PC-9 (cell line): ENCODE measurements at places on chromosomes 4 and X. TPM values are rescaled to one million over a fixed set of nuclear protein-coding genes. Genes with fewer than 3 reads are reported as not detected.
A peak's percentile ranks its signal among the peaks of the same experiment; 100 is the strongest.

- DNase-seq: no peak
- H3K27me3 ChIP-seq: no peaks in the 10 kb centered on the region
- no peaks in the 10 kb centered on the region for H3K36me3 ChIP-seq
- H3K4me3 ChIP-seq: no peak overlapping the region
- 0 out of 2 replicates have a peak, but pooled peaks cover 7% of the 10 kb centered on the region for H3K4me1 ChIP-seq
These were observed 231.4 kb upstream of the GPC4 start for GRCh38 chrX:133646719-133647116.

The ZNF595 gene
- 9.3 and 10.9 TPM in 2 replicates for total RNA-seq

GRCh38 chr4:69727426-69727825 lies 33.0 kb downstream of the SULT1B1 start:
- H3K36me3 ChIP-seq: no peaks in the 10 kb centered on the region
- DNase-seq: no peak
- no peak overlapping the region for H3K27ac ChIP-seq
- no peaks in the 10 kb centered on the region for H3K4me1 ChIP-seq
- H3K27me3 ChIP-seq: no peaks in the 10 kb centered on the region

DNA sequence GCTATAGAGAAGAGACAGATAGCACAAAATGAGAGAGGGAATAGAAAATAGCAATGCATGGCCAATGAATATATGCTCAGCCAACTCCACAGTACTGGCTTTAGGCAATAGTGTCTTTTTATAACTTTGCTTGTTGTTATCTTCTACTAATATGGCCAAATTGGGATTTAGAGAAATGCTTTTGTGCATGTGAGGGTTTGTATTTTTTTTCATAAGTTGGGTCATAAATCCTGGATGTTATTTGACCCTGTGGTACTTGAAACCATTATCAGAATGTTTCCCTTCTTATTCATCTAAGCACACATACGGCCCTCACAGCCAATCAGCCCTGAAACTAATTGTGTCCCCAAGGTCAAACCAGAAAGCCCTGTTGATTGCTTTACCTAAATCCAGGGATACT lies 35.2 kb upstream of the LPAR4 start:
- no peaks in the 10 kb centered on the region for H3K36me3 ChIP-seq
- no peak for DNase-seq
- H3K27ac ChIP-seq: no peak overlapping the region
- H3K4me3 ChIP-seq: no peak overlapping the region

DNA sequence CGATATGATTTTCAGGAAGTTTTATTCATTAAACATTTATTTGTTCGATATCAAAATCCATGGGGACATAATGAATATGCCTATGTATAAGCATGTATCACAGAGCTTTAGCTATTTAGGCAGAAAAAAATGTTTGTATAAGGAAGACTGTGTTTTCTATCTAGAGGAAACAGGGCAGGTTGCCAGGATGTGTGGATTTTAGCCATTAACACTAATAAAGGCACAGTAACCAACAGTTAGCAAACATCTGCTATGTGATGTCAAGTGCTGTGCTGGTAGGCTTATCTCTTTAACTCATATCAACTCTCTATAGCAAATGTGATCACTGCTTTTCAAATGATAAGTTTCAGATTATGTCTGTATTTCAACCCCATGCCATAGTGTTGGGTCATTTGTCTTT lies 708.9 kb upstream of the HS3ST1 start:
- no peak overlapping the region for H3K4me3 ChIP-seq
- no peaks in the 10 kb centered on the region for H3K36me3 ChIP-seq
- H3K4me1 ChIP-seq: no peaks in the 10 kb centered on the region
- H3K27ac ChIP-seq: no peak overlapping the region

DNA sequence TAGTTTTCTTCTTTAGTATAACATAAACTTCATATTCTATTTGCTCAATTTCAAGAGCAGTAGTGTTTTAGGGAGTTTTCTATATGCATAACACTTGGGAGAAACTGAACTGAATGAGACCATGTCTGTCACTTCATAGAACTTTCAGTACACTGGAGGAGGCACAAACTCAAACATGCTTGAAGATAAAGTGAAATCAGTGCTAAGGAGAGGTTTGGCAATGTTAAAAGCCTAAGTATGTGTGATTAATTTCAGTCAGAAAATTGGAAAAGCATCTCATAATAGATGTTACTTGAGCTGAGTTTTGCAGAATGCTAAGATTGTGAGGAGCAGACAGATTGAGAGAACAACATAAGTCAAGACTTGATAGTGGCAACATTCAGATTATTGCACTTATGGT lies 411.2 kb upstream of the HS3ST1 start:
- no peaks in the 10 kb centered on the region for H3K27me3 ChIP-seq
- no peak overlapping the region for H3K27ac ChIP-seq
- H3K4me1 ChIP-seq: no peaks in the 10 kb centered on the region

- H3K27me3 ChIP-seq: no peaks in the 10 kb centered on the region
- H3K4me3 ChIP-seq: no peak overlapping the region
- DNase-seq: no peak
- H3K36me3 ChIP-seq: no peaks in the 10 kb centered on the region; the same call in 1 of the 2 replicates
- no peaks in the 10 kb centered on the region for H3K4me1 ChIP-seq
These were observed 278.3 kb downstream of the INPP4B start for GRCh38 chr4:142567620-142568451.

DNA sequence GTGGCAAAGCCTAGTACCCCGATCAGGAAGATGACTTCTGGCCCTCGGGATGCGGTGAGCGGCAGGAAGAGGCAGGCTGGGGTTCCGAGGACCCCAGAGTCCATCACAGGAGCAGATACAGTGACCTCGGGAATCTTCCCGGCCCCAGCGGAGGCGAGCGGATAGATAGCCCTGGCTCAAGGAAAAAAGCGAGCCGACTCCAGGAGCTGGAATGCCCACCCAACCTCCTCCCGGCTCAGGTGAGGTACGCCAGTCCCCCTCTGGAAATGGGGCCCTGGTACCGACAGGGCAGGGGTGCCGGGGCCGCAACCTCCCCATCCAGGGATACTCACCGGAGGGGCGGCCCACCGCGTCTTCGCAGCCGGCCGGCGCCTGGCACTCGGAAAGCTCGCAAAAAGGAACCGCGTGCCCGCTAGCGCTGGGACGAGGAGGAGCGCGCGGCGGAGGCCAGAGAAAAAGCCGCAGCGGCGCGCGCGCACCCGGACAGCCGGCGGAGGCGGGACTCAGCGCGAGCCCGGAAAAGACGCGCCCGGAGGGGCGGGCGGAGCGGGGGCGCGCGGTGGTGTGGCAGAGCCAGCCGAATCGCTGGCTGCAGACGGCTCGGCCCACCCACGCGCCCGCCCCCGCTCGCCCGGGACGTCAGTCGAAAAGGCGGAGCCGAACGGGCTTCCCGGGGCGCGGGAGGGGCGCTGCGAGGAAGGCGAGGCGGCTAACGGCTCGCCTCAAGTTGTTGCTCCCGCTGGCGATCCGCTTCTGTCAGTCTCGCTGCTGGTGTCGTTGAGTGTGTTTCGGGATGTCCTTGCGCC lies at the start of gene ACSL4:
Gene ACSL4, minus strand, starts transcription at position 451 of the 806 bp plus-strand sequence. CDS start 49,894 bp downstream, outside the sequence.
- peak within 1 kb of the TSS; percentile 47 for H3K27ac ChIP-seq
- H3K4me1 ChIP-seq: peaks cover 21% of the 10 kb centered on the region
- peak within 1 kb of the TSS; percentile 94 for H3K4me3 ChIP-seq

DNA sequence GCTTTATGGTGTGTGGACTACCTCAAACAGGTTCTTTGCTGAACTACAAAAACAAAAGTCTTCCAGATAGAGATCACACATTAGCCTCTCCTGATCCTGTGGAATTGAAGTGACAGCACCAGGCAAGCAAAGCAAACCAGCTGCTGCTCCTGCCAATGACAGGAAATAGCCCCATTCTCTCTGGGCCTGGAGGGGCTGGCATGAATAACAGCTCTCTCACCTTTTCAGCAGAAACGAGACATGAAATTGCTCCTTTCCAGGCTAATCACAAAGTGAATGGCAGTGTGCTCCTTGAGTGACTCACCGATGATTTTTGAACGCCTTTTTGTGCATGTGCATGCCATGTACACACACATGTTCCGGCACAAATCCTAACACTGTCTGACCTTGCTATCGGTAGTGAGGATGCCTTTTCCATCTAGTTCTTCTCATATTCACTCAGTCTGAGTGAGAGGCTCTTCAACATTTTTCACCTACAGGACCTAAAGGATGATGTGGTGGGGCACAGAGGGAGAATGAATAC lies 24.4 kb downstream of the MFAP3L start:
- H3K4me1 ChIP-seq: peaks cover 7% of the 10 kb centered on the region
- no peak overlapping the region for H3K4me3 ChIP-seq
- no peak overlapping the region for H3K27ac ChIP-seq
- H3K36me3 ChIP-seq: no peaks in the 10 kb centered on the region
- no peaks in the 10 kb centered on the region for H3K27me3 ChIP-seq
- no peak for DNase-seq

DNA sequence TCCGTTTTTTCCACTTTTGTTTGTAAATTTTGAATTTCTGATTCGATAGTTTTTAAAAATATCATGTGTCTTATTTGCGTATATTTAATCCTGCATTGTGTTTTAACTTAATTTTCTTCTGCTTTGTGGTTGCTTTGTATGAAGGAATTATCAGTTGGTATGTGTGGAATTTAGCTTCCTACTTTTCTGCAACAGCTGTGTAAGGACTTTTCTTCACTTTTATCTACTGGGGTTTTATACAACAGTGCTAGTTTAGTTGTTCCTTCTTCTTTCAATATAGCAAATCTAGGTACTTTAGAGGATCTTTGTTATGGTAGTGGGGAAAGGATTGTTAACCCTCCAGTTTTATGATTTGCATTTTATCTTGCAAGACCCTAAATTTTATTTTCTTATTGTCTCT lies 410.3 kb downstream of the CCSER1 start:
- no peak overlapping the region for H3K4me3 ChIP-seq
- no peak overlapping the region for H3K27ac ChIP-seq
- H3K4me1 ChIP-seq: no peaks in the 10 kb centered on the region
- no peaks in the 10 kb centered on the region for H3K27me3 ChIP-seq
- DNase-seq: no peak

The GPC3 gene
- total RNA-seq: not detected in 2 replicates

DNA sequence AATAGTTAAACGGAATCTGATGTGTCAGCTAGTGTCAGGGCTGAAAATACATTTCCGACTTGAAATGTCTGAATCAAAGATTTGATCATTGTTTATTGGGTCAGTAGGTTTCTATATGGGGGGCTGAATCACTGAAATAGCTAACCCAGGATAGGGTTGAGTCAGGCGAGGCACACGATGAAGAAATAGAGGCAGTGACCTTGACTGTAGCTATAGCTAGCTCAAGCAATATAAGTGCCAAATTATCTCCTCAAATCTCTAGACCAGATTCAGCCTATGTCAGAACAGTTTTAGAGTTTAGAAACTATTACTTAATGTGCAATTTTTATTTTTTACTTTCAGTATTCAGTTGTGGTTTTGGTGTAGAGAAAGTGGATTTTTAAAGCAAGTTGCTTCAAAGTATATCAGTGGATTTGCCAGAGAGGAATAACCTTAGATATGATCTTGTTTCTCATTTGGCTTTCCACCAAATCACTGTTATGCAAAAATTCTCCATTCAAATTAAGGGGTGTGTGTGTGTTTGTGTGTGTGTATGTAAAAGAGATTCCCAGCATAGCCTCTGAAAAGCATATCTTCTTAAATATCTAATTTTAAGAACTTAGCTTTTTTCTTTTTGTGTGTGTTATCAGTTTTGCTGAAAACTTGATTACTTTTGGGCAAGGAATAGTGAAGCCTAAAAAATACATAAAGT lies 100.3 kb upstream of the RPL34 start:
- H3K4me1 ChIP-seq: no peaks in the 10 kb centered on the region
- H3K4me3 ChIP-seq: no peak overlapping the region
- no peak overlapping the region for H3K27ac ChIP-seq
- DNase-seq: no peak

DNA sequence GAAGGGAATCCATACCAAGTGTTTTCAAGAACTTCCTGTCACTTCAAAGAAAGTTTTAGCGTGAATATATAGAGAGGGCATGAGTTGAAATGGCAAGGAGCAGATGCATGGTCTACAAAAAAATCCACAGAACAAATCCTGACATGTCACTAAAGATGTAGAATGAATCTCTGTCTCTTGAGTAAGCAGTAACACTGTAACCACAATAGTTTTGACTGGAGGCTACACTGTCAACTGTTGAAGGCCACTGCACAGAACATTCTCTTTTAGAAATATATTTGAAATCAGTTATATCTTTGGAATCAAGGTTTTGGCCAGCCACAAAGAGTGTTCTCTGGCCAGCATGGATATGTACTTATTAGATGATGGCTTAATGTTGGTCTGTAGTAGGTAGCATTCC lies 83.8 kb downstream of the VCX3B start:
- no peaks in the 10 kb centered on the region for H3K4me1 ChIP-seq
- H3K36me3 ChIP-seq: no peaks in the 10 kb centered on the region
- DNase-seq: no peak
- no peak overlapping the region for H3K27ac ChIP-seq
- H3K4me3 ChIP-seq: no peak overlapping the region

The F8A2 gene
- total RNA-seq: 13.5 TPM in 1 of 2 replicates, not detected in the other

DNA sequence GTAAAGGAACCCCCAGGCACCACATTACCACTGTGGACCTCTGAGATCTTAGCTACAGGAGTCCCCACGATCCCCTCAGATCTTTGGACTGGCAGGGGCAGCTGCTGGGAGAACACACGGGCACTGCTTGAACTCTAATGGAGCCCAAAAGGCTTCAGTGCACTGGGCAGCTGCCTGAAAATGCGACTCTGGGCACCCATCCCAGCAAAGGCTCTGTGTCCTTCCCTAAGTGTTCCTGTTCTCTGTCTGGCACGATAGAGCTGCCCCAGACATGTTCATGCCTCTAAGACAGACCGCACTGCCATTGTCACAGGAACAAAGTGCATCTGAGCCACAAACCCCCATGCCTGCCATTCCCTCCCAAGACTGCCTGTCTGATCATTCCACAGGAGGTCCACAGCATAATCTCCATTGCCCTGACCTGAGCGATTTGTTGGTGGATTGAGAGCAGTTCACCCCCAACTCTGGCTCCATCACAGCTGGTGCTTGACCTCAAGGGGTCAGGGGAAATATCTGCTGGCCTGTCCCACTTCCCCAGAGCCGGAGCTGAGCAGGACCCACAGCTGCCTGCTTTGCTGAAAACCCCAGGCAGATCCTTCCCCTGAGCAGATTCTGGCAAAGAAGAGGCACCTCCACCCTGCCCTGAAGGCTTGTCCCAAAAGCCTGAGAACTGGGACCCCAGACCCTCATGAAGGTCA lies 436.0 kb upstream of the INTU start:
- H3K27me3 ChIP-seq: no peaks in the 10 kb centered on the region
- DNase-seq: no peak
- no peaks in the 10 kb centered on the region for H3K4me1 ChIP-seq
- no peaks in the 10 kb centered on the region for H3K36me3 ChIP-seq
- no peak overlapping the region for H3K4me3 ChIP-seq

GRCh38 chrX:18992829-18993228 lies 8.9 kb upstream of the PHKA2 start:
- H3K27ac ChIP-seq: no peak overlapping the region
- H3K36me3 ChIP-seq: no peaks in the 10 kb centered on the region
- DNase-seq: no peak
- H3K4me3 ChIP-seq: no peak overlapping the region

DNA sequence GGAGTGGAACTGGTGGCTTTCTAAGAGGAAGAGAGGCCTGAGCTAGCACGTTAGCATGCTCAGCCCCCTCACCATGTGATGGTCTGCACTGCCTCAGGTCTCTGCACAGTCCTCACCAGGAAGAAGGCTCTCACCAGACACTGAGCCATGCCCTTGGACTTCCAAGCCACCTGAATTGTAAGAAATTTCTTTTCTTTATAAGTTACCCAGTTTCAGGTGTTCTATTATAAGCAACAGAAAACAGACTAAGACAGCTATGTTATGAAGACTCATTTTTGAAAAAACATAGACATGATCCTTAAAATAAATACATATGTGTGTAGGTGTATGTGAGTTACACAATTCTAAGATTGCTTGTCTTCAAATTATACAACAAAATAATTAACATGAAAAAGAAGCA lies 74.7 kb downstream of the CEP44 start:
- DNase-seq: no peak
- no peaks in the 10 kb centered on the region for H3K36me3 ChIP-seq
- no peaks in the 10 kb centered on the region for H3K27me3 ChIP-seq
- no peak overlapping the region for H3K27ac ChIP-seq
